ENCODE measurements at places on chromosomes 3 and 15. TPM values are rescaled to one million over a fixed set of nuclear protein-coding genes. Genes with fewer than 3 reads are reported as not detected.

DNA sequence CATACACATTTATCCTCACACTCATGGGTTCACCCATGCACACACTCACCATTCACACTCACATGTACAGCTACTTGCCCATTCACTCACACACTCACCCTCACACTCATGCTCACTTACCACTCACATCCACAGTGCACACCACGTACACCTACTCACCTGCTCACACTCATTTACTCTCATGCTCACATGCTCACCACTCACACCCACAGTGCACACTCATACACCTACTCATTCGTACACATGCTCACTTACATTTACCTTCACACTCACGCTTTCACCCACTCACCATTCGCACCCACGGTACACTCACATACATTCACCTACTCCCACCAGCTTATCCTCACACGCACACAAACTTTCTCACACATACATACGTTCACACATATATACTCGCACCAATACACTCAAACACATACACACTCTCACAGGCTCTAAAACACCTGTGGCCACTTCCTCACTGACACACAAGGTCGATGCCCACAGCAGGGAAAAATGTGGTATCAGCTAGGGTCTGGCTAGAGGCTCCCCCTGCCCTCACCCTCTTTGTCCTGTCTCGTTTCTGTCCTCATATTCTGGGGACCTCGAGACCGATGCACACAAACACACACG is 46.0 kb downstream of the NUP210 start:
- no peak for DNase-seq

GRCh38 chr3:112136959-112137693 is 4.1 kb upstream of the GCSAM start:
- DNase-seq, result no peak

- no peak for DNase-seq
Measured at GRCh38 chr15:81562986-81563385, 189.0 kb upstream of the TMC3 start.

GRCh38 chr3:55692295-55692956 is 205.3 kb upstream of the WNT5A start:
- no peak for DNase-seq

GRCh38 chr3:138578141-138578540 is 15.9 kb downstream of the CEP70 start:
- DNase-seq, result no peak

DNA sequence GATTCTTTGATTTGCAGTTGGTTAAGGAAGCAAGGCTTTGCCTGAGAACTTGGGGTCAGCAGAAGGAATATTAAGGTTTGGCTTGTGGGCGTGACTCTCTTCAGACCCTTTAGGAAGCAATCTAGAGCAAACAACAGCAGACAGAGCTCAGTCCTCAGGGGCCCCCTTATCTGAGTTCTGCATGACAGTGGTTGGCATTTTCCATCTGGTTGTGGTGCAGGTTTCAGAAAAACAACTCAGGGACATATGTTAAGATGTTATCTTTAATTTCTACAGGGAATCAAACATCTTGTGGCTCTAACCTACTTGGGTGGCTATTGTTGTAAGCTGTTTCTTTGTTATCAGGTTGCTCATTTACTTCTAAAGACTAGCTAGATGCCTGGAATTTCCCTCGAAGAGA is 141.4 kb downstream of the VPS8 start:
- DNase-seq, result no peak

DNA sequence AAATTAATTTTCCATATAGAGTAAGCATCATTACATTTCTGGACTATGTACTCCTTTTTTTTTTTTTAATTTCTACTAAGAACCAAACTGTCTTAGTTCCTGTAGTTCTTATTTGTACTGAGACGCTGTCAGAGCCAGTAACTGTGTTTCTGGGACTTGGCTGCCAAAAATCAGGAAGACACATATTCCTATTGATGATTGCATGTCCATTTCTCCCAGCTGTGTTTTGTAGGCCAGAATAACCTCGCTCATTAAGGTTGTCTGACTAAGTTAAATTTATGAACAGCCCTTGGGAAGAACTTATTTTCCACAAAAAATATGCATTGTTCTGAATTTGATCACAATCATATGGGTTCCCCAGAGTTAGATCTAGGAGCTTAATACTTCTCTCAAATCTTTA is 29.5 kb downstream of the PLSCR5 start:
- DNase-seq, result no peak

- no peak for DNase-seq
Measured at GRCh38 chr15:60006203-60006862, 2.2 kb downstream of the FOXB1 start.

GRCh38 chr3:197709135-197709534 is 27.6 kb downstream of the RUBCN start:
- no peak for DNase-seq

DNA sequence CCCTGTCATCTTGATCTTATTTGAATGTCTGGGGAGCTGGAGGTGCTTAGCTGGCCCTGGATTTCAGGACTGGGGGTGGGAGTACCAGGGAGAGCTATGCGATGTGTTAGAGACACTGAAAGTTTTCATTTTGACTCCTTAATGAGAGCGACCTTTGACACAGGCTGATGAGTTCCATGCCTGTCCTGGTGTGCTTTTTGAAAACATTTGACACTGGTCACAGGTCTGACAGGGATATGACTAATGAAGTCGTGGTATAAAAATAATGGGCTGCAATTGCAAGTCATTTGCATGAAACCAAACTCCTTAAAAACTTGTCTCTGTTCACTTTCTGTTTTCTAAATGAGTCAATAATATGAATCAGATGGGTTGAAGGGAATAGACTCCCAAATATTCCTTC is 81.9 kb downstream of the MECOM start:
- DNase-seq, result no peak

- DNase-seq, result no peak
Measured at GRCh38 chr15:58983261-58983660, 4.2 kb upstream of the RNF111 start.

- DNase-seq, result no peak
Measured at GRCh38 chr3:42659451-42660130, 6.1 kb downstream of the ZBTB47 start.

- no peak for DNase-seq
Measured at GRCh38 chr15:45306105-45306504, 54.1 kb downstream of the SLC28A2 start.

- no peak for DNase-seq
Measured at GRCh38 chr3:184332370-184333090, 4.9 kb upstream of the FAM131A start.

GRCh38 chr3:110383356-110383755 is 688.3 kb upstream of the NECTIN3 start:
- DNase-seq, result no peak

- DNase-seq, result peak; percentile 55
Measured at GRCh38 chr15:29822100-29822683, at the start of gene TJP1. Gene TJP1 (minus strand): TSS chr15:29822468. CDS start chr15:29822028, 440 bp downstream.

DNA sequence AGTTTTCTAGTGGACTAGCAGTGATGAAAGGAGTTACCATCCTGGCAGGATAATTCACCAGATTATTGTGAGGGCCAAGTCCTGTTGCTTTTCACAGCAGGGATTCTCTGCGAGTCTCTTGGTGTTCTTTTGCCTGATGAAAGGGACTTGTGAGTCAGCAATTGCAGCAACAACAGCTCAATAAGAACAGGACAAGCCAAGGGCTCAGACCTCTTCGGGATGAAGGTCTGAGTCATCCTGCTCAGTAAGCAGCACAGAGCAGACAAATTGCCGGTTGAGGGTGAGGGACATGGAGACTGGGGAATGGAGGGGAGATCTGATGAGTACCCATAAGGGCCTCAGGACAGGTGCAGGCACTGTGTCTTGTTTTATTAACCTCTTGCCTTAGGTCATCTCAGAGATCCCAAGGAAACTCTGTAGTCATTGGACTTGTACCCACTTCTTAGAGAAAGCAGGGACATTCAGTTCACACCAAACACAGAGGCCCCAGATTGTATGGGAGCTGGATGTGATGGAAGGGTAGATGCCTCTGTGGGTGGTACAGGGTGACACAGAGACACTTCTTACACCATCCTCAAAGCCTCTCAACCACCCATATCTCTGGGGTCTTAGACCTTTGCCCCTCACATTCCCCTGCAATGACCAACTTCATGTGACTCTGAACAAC is 173.8 kb upstream of the TLE3 start:
- DNase-seq, result no peak

GRCh38 chr3:128376516-128376915 is 90.2 kb downstream of the DNAJB8 start:
- DNase-seq, result no peak

DNA sequence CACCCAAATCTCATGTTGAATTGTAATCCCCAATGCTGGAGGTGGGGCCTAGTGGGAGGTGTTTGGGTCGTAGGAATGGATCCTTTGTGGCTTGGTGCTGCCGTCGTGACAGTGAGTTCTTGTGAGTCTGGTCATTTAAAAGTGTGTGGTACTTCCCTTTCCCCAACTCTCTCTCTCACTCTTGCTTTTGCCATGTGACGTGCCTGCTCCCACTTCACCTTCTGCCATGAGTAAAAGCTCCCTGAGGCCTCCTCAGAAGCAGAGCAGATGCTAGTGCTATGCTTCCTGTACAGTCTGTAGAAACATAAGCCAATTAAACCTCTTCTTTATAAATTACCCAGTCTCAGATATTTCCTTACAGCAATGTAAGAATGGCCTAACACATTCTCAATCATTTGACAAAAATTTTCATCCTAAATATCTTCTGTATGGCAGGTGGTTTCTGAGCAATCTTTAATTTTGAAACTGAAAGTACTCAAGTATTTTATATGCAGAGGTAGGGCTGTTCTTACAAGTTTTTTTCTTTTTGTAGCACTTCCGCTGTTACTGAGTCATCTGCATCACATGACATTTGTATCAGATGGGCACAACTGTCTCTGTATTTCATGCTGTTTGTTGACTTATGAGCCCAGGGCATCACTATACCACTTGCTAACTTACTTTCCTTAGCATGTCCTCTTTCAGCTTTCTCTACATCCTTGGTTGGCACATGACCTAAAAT is 8.8 kb downstream of the RPL39L start:
- no peak for DNase-seq

- no peak for DNase-seq
Measured at GRCh38 chr3:17573396-17573795, 169.0 kb downstream of the TBC1D5 start.

- DNase-seq, result no peak
Measured at GRCh38 chr15:42523331-42523730, 25.3 kb downstream of the LRRC57 start.

DNA sequence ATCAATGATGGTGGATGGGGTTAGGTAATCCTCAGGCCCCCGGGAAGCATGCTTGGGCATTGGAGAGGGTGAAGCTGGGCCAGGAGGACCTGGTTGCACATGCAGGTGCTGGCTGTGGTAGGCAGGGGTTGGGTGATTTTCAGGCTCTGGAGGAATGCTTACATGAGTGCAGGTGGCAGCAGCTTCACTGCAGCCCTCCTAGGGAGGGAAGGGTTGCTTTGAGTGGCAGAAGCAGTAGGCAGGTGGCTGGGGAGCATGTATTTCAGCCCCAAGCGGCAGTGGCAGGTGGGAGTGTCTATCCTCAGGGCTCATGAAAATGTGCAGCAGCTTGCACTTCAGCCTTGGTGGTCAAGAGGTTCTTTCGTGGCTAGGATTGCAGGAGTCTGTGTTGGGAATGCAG is 230.0 kb upstream of the CTNNB1 start:
- DNase-seq, result no peak

- DNase-seq, result no peak
Measured at GRCh38 chr3:190595179-190595795, 81.4 kb downstream of the IL1RAP start.

- DNase-seq, result no peak
Measured at GRCh38 chr3:145704020-145704419, 457.0 kb downstream of the PLOD2 start.

DNA sequence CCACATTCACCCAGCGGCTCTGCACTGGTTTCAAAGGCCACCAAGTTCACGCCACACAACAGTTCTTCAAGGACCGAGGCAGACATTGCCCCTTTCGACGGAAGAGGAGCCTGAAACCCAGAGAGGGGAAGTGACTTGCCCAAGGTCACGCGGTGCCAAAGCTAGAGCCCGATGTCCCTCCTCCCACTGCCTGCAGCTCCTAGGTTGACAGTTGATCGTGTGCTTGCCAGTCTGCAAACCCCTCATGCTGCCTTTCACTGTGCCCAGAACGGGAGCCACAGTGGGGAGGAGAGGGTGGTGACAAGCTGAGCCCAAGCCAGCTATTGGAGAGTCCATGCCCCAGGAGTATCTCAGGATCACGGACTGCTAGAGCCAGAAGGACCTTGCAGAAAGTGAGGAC is 230.9 kb downstream of the XXYLT1 start:
- DNase-seq, result peak; percentile 37

GATA2 gene
- 14.4 TPM for total RNA-seq

SLC9A9 gene
- 17.3 TPM for total RNA-seq

HTR3D gene
- total RNA-seq, result not detected

WNT5A gene
- 7.0 TPM for total RNA-seq

PIF1 gene
- 1.3 TPM for total RNA-seq

NOP10 gene
- total RNA-seq, result 130 TPM

TRMT10C gene
- 17.8 TPM for total RNA-seq

TOMM70 gene
- 59.7 TPM for total RNA-seq

IL5RA gene
- total RNA-seq, result 0.98 TPM

GOLGA6L7 gene
- total RNA-seq, result not detected

SPESP1 gene
- 5.1 TPM for total RNA-seq

CLDN18 gene
- not detected for total RNA-seq

All from breast epithelium (tissue), 4 donors.